Right renal pelvis (tissue), 4 donors: ENCODE measurements at places on chromosomes 16 and 17.

DNA sequence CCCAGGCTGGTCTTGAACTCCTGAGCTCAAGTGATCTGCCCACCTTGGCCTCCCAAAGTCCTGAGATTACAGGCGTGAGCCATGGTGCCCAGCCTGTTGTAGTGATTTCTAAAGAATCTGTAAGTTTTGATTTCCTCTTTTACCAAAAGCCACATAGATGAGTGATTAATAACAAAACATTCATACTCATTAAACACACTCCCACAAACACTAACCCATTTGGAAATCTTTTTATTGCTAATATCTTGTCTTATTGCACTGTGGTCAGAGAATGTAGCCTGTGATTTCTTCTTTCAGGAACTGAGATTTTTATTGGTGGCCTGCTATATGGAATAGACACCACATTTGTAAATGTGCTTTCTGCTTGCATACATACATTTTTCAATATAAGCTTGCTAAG is 31.6 kb downstream of the MYH10 start:
- DNase-seq: no peak

GRCh38 chr17:45998987-45999899 is at the start of gene STH:
TSS of gene STH (plus strand) at chr17:45999250. CDS start at chr17:45999280, 30 bp downstream.
- no peak for DNase-seq

GRCh38 chr17:39096508-39097149 is 54.8 kb downstream of the PLXDC1 start:
- DNase-seq: no peak

- no peak for DNase-seq
Measured at GRCh38 chr16:79703066-79703465, 102.5 kb upstream of the MAF start.

GRCh38 chr17:27944546-27945332 is 51.6 kb upstream of the LYRM9 start:
- no peak for DNase-seq

GRCh38 chr16:17328932-17329331 is 141.8 kb downstream of the XYLT1 start:
- no peak for DNase-seq

DNA sequence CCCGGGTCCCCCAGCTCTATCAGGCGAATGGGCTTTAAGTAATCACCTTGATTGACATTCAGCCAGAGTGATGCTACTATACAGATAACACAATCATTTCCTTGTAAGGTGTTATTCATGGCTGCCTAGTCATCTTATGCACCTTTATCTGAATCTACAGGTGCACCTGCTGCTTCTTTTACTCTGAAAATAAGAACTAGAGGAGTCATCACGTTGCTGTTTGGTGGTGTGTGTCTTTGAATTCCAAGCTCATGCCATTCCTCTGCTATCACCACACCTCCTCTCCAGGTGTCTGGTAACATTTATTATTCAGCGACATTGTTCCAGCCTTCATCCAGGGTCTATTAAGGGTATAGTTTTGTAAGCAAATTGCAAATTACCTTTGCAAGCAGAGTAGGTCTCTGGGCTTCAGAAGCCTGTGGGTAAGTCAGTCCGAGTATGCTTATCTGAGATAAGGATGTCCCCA is 51.9 kb downstream of the NOS2 start:
- no peak for DNase-seq

DNA sequence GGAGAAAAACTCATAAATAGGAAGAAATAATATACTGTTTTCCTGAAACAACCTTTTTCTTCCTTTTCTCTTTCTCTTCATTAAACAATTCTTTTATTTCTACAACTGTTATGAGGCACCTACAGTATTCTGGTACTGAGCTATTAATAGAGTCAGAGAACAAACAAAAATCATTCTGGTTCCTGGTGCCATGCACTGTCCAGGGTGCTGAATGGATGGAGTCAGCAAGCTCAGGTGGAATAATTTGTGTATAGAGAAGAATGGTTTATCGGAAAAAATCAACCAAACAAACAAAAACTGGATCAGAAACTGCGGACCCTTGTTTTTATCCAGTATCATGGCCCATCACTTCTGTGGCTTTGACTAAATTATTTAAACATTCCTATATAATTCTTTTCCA is 430.3 kb upstream of the GOT2 start:
- DNase-seq: no peak

DNA sequence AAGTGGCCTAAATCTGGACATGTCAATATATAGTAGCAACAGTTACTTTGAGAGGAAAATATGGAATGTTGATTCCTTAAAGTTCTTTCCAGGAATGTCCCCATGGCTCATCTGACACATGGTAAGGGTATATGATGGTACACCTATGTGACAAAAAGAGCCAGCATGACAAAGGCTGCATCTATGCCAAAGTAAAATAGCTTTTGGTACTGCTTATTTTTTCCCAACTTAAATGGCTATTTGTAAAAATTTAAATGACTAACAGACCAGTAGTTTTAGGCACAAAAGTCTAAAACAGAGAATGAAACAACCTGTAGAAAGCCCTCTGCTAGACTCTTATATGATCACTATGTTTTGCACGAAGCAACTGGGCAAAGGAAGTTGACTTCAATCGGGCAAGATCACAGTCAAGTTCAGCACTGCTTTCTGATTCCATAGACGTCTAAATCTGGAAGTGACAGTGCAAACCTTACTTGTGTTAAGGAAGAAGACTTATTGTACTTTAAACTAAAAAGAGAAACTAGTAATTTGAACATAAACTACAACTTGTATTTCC is 135.1 kb downstream of the SKAP1 start:
- no peak for DNase-seq

GRCh38 chr17:1616101-1616500 is 12.5 kb downstream of the SLC43A2 start:
- DNase-seq: no peak

DNA sequence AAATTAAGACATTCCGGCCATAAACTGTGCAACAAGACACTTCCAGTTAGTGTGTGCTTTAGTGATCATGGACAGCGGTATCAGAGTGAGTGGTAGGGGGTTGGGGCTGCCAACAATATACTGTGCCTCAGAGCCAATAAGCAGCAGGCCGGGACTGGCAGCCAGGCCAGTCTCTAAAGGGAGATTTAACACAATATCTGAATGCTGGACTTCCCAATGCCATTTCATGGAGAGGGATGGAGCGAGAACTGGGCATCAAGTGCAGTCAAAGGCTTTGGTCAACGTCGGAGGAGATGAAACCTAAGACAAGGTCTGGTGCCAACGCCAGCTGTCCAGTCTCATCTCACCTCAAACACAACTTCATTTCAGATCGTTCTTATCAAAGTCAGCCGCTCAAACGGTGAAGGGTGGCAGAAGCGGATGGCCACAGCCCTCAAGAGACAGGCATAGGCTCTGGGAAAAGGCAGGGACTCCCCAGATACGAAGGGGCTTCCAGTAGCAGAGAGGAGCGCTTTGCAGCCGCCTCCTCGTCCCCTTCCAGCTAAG is 935 bp downstream of the USP32 start:
- DNase-seq: no peak

DNA sequence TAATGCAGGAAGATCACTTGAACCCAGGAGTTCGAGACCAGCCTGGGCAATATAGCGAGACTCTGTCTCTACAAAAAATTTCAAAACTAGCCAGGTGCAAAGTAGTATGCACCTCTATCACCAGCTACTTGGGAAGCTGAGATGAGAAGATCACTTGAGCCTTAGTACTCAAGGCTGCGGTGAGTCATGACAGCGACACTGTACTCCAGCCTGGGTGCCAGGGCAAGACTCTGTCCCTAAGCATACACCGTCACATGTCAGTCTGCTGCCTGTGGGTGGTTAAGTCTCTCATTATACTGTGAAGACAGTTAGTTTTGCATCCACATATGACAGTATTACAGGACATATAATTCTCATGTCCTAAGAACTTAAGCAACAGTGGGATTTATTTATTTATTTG is 21.8 kb downstream of the NMRAL1 start:
- no peak for DNase-seq

DNA sequence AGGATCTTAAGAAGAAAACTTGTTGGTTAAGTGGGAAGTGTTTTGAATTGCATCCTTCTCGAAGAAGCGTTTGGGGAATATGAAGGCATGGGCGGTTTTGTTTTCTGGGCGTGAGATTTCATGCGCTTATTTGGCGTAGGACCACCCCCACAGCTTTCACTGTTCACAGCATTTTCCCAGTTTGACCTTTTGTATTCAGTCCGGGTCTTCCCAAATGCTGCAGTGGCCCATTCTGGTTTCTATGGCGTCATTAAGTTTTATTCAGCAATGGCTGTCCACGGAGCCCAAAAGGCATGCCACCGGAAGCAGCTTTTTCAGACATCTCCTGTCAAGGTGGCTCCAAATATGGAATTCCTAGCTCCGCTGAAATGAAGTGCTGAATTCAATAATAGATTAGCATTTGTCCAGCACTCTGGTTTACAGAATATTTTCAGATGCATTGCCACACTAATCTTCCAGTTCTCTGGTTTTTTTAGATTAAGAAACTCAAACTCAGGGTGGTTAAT is 90.6 kb upstream of the FBXO47 start:
- DNase-seq: no peak

- no peak for DNase-seq
Measured at GRCh38 chr16:3007957-3008689, 4.6 kb upstream of the CLDN9 start.

- DNase-seq: no peak
Measured at GRCh38 chr17:30005709-30006320, 64.4 kb downstream of the EFCAB5 start.

DNA sequence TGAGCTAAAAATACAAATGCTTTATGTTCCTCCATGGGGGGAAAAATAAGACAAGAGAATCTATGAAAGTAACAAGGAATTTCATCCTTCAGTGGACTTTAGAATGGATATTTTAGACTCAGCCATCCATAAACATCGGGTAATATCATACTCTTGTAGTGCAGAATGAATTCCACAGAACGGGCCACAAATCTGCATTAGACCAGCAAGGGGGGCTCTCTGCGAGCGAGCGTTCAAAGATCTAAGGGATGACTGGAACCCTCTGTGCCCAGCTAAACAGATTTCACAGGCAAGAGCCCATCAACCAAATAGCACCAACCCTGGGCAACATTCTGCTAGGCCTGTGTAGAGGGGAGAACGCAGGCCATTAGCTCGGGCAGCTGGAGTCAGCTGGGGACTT is 537.9 kb upstream of the CDH11 start:
- DNase-seq: no peak

DNA sequence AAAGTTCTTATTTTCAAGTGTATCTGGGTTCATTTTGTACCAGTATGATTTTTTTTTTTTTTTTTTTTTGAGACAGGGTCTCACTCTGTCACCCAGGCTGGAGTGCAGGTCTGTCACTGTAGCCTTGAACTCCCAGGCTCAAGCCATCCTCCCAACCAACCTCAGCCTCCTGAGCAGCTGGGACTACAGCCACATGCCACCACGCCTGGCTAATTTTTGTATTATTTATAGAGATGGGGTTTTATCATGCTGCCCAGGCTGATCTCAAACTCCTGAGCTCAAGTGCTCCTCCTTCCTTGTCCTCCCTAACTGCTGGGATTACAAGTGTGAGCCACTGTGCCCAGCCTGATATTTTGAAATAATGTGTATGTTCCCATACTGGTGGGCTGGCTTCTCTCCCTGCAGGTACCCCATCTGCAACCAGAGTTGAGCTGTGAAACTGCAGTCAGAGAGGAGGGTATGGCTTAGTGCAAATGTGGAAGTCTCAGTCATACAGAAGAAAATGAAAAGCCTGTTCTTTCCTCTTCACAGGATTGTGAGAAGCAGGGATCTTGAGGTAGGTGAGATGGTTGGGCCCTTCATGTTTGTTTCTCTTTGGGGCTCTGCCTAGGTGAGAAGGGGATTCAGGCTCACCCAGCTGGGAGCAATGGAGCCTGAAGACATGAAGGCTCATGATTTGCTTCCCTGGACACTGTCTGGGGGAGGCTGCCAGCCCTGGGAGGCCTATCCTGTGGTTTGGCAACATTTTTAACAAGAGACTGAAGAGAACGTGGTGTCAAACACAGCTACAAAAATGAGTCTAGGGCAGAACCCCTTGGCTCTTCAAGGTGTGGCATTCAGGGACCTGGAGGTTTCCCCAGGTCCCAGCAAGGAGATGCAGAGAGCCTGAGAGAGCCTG is 41.3 kb upstream of the SIAH1 start:
- no peak for DNase-seq

DNA sequence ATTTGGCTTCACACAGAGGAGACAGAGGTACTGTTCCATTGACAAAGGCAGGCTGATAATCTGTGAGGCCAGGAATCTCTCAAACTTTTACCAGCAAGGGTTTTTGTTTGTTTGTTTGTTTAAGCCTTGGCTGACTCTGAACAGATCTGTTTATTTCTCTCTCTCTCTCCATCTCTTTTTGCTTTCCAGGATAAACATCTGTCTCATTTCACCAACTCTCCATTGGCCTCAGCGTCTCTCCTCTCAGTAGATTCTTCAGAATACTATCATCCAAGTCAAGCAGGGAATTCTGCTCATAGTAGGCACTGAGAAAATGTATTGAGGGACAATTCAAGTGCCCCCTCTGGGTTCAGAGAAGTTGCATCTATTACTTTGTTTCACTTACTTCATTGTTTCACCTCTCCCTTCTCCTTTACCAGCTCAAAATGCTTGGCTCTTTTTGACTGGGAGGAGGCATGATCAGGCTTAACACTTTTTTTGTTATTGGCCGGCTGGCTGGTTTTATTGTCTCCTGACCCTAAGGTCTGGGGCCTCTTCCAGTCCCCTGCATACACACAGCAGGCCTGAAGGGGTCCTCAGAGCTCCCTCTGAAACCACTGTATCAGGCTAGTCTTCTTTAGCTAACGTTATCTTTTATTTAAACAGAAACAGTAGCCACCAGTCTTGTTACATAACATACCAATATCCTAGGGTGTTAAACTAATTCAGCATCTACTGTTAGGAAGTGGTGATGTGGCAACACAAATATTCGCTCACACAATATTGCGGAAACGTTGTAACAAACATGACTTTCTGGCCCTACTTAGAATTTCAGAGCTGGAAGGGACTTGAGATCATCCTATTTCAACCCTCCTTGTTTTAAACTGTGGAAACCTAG is 2.0 kb upstream of the YPEL2 start:
- DNase-seq: no peak

- DNase-seq: no peak
Measured at GRCh38 chr16:81755915-81756614, 23.0 kb upstream of the PLCG2 start.

DNA sequence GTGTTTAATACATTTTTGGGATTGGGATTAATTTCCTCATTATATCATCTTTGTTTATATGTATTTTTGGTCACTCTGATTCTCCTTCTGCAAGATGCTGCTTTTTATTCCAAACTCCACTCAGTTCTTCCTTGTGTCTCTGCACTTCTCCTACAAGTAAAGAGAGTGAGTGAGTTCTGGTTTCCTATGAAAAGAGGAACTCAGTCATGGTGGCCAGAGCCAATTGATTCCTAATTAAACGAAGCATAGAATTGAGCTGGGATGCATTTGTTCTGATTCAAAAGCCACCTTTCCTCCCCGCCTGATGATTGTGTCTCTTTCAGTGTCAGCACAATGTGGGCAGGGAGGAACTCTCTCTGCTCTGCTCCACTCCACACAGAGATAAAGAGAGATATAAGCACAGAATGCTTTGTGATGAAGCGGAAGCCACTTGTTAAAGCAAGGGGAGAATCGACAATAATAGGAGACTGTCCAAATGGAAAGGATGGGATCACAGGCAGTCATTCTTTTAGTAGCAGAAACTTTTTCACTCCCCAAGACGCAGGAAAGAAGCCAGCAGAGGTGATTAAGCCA is 121.3 kb upstream of the GOT2 start:
- DNase-seq: no peak
